ENCODE measurements at places on chromosomes 7 and 10.
A peak's percentile ranks its signal among the peaks of the same experiment; 100 is the strongest.

GRCh38 chr7:128236924-128237586 lies 4.0 kb upstream of the LEP start:
- peak; percentile 33 for DNase-seq

- DNase-seq, result no peak
Measured at GRCh38 chr10:70476249-70477035, 2.1 kb upstream of the PALD1 start.

DNA sequence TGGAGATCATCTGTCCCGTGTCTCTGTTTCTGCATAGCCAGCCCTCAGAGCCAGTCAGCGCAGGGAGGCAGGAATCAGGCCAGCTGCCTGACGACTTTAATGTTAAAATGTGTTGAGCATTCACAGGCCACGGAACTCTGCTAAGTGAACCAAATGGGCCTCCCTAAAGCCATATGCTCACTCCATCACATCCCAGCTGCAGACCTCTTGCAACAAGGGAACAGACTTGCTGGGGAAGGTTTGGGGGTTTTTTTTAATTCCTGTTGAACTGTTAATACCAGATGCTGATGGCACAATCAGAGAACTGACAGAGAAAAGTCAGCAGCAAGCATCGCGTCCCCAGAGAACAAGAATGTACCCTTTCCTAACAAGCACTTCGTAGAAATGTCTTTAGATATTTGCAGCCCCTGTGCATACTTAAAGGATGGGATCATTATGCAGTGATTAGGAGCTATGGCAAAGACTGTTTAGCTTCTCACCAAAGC lies 900.4 kb upstream of the AUTS2 start:
- no peak for DNase-seq

- no peak for DNase-seq
Measured at GRCh38 chr10:72851509-72851908, 42.0 kb upstream of the OIT3 start.

DNA sequence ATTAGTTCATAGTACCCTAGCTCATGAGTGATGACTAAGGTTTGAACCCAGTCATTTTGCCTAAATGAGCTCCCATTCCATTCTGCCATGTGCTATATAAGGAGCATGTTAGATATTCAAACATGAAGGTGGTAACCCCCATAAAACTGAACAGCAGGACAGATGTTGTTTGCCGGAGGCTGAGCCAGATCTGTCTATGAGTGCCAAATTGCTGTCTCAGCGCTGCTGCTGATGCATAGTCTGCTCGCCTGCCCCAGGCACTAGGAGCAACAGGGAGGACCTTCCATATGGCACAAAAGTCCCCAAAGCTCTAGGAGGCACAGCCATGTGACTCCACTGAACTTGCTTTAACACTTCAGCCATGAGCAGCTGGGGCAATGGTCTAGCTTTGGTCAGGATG lies 466.0 kb upstream of the GHITM start:
- DNase-seq, result no peak

DNA sequence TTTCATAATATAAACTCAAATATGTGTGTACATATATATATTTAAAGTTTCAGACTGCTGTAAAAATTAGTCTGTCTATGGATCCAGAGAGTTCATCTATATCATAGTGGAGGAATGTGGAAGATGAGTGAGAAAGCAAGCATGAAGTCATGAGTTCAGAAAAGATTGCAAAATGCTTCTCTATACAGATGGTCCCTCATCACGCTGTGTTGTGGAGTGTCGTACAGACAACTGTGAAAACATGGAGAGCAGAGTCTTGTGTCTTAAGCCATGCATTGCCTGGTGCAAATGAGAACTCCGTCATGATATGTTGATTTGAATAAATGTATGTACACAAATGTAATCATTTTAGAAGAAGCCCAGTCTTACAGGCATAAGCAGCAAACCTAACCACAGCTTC lies 316.9 kb downstream of the CNTNAP2 start:
- DNase-seq, result no peak

- no peak for DNase-seq
Measured at GRCh38 chr10:24269476-24269875, 60.5 kb downstream of the KIAA1217 start.

DNA sequence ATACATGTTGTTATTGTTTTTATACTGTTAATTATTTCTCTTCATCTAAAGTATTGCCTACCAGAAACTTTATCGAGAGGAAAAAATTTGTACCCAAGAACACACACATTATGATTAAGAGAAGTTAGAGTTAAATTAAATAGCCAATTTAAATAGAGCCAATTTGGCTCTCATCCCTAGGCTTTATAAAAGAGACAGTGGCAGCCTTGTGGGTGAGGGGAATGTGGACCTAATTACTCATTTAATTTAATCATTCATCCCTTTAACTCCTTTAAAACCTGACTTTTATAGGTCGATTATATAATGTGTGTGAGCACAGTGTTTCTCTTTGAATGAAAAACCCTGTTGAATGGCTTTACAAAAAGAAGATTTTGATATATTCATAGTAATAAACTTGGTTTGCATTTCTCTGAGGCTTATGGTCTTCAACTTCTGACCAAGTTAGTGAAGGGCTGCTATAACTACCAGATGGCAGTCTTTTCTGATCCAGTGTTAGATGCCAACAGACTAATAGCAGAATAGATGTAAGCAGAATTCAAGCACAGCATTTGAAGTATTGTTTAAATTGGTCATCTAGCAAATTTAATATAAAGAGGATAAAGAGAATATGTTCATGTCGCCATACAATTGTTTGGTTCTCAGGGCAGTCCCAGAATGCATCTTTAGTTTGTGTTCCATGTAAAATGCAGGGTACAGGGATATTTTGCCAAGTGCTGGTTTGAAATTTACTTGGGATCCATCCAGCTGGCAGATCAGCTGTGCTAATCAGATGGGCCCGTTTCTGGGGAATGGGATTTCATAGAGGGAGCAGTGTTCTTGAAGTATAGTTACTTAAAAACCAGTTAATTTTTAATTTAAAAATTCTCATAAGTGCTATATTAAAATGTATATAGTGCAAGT lies 25.3 kb downstream of the ADD3 start:
- DNase-seq, result no peak

DNA sequence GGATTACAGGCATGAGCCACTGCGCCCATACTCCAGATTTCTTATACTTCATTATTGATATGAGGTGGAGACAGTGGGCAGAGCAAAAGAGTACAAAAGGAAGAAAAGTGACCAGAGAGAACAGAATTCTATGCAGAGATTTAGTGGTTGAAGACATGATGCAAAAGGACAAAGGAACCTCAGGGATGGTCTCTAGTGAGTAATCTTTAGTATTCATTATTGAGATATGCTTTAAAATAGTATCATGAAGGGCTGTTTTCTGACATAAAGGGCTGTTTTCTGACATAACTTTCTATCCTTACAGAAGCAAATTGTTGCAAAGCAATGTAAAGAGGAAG lies 81.2 kb upstream of the OIT3 start:
- DNase-seq, result no peak

- DNase-seq, result no peak
Measured at GRCh38 chr7:43756368-43757072, 2.0 kb upstream of the BLVRA start.

DNA sequence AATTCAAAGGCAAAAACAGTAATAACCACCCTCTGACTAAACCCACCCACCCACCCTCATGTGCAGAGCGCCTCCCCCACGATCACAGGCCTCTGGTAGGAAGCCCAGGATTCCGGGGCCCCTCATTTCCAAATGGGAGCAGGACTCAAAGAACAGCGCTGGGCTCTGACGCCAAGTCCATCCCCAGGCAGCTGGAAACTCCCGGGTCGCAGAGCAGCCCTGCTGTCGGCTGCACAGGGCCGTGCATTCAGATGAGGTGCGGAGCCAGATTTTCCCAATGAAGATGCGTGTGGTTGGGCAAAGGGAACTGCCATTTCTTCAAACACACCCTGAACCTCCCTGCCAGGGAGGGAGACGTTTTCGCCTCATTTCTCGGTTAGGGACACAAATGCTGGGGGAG lies 152.3 kb downstream of the MAD1L1 start:
- DNase-seq, result no peak

DNA sequence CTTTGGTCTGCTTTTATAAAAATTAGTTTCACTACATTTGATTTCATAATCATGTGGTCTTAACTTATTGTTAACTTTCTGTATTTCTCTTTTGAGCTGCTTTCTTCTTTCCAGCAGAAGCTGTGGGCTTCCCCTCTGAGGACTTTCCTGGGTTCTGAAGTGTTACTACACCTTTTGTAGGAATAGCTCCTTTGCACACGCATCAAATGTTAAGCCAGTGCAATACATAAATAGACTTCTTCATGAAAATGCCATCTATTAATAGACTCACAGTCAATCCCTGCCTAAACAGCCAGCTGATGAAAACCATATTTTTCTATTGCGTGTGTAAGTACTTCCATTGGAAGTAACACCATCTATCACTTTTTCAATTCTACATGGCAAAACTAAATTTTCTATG lies 1.5 kb downstream of the ABCB4 start:
- DNase-seq, result no peak

DNA sequence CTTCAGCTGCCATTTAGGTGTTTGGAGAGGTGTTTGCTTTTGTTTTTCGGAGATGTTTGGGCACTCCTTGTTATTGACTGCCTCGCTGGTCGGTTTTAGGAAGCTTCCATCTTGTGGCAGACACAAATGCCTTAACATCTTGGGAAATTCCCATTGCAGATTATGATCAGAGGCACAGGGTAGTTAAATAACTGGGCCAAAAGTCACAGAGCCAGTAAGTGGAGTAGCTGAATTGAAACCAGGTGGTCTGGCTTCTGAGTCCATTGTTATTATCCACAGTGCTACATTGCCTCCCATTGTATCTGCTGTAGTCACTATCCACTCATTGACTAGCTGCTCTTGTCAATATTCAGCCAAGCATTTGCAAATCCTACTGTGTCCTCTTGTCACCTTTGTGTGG lies 138.2 kb upstream of the PLPP4 start:
- no peak for DNase-seq

GRCh38 chr7:151137076-151137675 lies 30.3 kb downstream of the GBX1 start:
- DNase-seq, result no peak

DNA sequence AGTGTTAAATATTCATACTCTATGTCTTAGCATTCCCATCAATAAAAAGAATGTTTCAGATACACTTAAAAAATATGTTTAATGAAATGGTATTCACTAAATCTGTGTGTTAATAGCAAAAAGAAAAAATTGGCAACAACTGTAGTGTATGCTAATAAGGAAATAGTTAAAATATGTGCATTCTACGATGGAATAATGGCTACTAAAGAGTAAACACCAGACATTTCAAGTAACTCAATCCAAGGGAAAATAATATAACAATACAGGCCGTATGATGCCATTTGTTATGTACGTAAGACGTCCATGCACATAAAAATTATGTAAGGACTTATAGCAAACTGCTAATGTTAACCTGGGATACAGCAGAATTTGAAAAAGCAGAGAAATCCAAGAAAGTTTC lies 46.6 kb downstream of the MAD1L1 start:
- no peak for DNase-seq

GRCh38 chr7:110988348-110988747 lies 102.6 kb upstream of the LRRN3 start:
- no peak for DNase-seq

- no peak for DNase-seq
Measured at GRCh38 chr7:106059556-106059955, 52.6 kb downstream of the SYPL1 start.

- no peak for DNase-seq
Measured at GRCh38 chr10:121340271-121340831, 257.9 kb downstream of the FGFR2 start.

DNA sequence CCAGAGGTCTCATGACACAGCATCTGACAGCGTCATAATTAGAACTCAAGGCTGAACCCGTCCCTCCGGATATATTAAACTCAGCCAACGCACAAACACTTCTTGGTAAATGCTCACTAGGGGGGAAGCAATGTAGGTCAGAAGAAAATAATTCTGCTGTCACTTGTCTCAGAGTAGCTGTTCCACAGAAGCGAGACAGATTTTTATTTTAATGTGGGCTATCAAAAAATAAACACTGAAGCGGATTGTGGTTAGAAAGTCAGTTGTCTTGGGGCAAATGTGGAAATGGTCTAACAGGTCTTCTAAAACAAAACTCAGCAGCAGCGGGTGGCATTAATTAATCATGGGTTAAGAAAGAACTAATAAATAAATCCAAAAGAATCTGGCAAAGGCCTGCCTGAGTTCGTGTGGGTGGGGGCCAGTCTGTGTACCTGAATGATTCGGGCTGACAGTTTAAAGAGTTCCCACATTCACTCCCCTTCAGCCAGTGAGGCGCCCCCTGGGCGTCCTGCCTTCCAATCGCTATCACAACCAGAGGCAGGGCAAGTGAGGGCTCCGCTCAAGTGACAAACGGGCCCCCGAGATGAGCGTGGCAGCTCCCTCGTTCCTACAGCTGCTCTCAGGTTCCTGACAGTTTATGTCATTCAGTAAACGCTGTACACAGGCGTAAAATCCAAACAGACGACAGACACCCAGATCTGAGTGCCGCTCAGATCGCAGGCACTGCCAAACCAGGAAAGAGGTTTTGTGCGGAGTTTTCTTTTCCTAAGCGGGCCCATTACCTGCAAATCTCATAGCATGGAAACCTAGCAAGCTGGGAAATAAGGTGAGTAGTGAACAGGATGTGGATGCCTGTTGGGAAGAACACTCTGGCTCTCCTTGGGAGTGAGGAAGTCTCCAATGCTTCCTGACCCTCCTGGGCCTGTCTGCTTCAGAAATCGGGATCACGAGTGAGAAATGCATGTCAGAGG lies 52.9 kb downstream of the NRAP start:
- no peak for DNase-seq

DNA sequence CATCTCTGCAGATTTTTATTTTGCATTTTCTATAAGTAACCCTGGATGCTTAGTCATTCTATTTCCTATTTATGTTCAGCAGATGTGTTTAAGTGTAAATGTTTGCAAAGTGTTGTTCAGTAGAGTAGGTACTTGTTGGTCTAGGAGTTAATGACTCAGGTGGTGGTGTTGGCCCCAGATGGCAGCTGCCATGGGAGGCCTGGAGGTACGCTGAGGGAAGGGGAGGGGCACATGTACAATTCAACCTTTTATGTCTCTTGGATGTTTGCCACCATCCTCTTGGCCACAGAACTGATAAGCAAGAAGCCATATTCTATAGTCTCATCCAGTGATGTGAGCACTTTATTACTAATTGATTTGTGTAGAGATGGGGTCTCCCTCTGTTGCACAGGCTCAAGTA lies 68.1 kb upstream of the SLC39A12 start:
- no peak for DNase-seq

DNA sequence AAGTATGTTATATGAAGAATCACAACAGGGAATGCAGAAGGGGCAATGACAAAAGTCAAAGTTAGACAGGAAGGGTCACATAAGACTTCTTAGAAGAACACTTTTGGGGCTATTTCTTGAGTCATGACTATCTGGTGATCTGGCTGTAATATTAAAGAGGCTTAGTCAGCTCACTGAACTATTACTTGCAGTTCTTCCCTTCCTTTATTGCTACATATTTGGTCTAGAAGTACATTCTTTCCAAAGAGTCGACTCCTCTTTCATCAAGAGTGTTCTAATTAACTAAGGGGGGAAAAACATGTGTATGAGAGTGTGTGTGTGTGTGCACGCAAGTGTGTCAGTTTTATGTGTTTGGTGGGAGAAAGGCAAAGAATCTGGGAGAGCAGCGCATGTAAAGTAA lies 247.3 kb upstream of the LRRTM3 start:
- DNase-seq, result no peak

Data from activated T-helper 1 cell treated with anti-CD3 and anti-CD28 coated beads, Interleukin-12 subunit alpha, Interleukin-12 subunit beta, Interleukin-2, Interleukin-4 antibody, amounts not matched to agents 30 ng/mL and 10 ng/mL and 1 ng/mL, durations not matched to agents 14 hours and 24 hours and 36 hours (primary cell).